SK-MEL-5 (cell line): ENCODE measurements at places on chromosomes 1 and 21.
A peak's percentile ranks its signal among the peaks of the same experiment; 100 is the strongest.

DNA sequence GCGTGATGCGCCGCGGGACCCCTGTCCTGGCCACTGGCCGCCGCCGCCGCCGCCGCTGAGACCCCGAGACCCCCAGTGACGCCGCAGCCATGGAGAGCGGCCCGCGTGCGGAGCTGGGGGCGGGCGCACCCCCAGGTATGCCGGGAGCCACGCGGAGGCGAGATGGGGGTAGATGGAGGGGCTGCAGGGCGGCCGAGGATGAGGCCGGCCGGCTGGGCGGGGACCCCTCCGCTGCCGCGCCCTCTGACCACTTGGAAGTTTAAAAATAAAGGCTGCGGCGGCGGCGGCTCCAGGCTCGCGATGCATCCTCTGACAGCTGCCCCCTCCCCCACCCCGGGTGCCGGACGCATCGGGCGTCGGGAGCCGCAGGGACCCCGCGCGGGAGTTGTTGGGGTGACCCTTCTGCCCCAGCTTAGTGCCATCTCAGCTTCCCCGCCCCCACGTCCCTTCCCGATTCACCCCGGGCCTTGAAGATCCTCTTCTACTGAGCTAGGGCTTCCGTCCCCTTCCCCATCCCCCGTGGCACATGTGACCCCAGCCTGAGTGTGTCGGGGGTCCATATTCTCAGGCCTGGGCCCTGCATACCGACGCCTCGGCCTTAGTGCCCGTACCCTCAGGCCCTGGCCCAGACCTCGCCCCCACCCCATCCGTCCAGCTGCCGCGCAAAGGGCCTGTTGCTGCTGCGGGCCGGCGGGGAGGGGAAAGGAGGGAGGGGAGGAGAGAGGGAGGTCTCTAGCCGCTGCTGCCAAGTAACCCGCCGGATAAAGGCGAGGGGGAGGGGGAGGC, 562 bp downstream of the MAP7D1 start:
- DNase-seq: peak; percentile 47

DNA sequence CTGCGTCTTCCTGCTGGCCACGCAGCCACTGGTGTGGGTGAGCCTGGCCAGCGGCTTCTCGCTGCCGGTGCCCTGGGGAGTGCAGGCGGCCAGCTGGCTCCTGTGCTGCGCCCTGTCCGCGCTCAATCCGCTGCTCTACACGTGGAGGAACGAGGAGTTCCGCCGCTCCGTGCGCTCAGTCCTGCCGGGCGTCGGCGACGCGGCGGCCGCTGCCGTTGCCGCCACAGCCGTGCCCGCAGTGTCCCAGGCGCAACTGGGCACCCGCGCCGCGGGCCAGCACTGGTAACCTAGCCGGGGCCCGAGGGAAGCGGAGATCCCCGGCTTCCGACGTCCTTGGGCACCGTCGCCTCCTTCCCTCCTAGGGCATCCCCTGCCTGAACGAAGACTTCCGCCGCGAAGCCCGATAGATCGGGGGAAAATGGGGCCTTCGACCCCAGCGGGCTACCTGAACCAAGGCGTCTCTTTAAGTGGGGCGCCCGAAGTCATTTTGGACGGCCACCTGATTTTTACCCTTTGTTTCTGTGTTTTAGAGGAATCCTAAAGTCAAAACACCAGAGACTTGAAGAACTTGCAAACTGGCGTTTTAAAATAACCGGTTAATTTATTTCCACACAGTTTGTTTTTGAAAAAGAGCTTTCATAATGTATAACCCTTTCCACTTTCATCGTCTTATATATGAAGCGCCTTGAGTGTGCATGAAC, 2.0 kb downstream of the GPR88 start:
- DNase-seq: no peak

GRCh38 chr1:225812488-225813213, 2.7 kb downstream of the EPHX1 start:
- DNase-seq: no peak

- DNase-seq: peak; percentile 61
Measured at GRCh38 chr1:158121604-158122254, 59.0 kb upstream of the CD1D start.

DNA sequence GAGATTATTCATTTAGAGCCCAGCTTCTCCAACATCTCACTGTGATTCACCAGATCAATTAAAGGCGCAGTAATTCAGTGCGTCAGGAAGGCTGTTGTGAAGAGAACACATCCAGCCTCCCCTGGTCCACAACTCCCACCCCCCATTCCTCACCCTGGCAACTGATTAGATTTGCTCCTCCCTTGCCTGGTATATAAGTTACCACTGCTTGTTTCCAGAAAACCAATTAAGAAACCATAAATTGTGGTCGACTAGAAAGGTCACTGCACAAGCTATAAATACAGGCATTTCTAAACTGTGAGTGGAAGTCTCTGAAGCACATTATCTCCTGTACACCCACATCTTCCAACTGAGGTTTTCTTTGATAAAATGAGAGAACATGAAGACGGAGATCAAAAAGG, 41.9 kb downstream of the FAM163A start:
- DNase-seq: peak; percentile 12
